ENCODE measurements at places on chromosomes 11 and 22. TPM values are rescaled to one million over a fixed set of nuclear protein-coding genes. Genes with fewer than 3 reads are reported as not detected.

DNA sequence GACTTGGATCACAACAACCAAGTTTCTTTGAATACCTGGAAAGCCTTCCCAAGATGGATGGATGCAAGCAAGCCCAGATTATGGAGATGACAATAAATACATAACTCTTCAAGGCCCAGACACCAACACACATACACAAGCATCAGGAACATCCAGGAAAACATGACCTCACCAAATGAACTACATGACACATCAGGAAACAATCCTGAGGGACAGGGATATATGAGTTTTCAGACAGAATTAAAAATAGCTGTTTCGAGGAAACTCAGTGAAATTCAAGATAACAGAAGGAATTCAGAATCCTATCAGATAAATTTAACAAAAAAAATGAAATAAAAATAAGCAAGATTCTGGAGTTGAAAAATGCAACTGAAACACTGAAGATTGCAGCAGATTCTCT lies 659.4 kb downstream of the METTL15 start:
- DNase-seq: no peak

DNA sequence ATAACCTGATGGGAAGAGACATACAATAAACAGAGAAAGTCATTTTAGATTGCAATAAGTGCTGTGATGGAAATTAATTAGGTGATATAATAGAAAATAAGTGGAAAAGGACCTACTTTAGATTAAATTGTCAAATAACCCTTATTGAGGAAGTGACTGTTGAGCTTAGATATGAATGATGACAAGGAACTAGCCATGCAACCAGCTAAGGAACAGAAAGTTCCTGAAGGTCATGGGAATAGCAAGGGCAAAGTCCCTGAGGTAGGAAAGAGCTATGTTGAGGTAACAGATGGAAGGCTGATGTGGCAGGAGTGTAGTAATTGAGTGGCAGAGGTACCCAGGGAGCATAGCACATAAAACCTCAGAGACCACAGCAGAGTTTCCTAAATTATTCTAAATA lies 135.2 kb downstream of the WNT11 start:
- DNase-seq: no peak

DNA sequence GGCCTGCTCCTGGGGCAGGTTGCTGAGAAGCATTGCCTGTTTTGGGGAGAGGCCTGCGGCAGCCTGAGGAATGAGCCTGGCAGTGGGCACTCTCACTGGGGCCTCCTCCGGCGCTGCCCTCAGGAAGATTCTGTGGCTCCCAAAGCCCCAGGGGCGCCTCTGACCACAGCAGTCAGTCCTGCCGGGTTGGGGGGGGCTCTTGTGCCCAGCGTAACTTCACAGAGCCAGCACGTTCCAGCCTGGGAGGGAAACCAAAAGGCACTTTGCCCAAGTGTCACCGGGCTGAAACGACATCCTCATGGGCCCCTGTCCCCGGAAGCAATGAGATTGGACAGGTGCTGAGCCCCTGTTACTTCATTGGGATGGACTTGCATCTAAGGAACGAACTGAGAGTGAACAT lies 4.3 kb upstream of the LRP5 start:
- no peak for DNase-seq

- DNase-seq: no peak
Observed at GRCh38 chr11:116649268-116649667, 123.5 kb downstream of the BUD13 start.

- DNase-seq: no peak
Observed at GRCh38 chr11:35084817-35085440, 54.0 kb upstream of the CD44 start.

DNA sequence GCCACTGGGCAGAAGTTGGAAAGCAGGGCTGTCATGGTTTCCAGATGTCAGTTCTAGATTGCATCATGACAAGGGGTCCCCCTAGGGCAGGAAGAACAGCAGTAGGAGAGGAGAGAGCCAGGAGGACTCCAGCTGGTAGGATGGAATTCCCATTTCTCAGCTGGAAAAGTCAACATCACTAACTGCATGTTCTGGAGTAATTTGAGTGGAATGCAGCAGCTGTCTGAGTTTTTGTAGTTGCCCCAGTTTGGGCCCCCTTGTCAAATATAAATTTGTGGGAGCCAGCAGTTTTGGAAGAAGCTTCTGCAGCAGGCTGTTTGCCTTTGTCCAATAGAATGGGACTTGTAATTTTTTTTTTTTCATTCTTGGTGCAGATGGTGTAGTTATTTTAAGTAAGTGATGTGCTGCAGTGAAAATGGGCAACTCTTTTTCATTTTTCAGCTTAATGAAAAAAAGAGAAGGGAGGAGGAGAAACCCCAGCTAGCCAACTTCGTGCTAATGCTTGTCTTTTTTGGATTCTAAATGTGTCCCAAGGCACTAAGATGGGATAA lies 86.9 kb downstream of the LDLRAD3 start:
- no peak for DNase-seq

DNA sequence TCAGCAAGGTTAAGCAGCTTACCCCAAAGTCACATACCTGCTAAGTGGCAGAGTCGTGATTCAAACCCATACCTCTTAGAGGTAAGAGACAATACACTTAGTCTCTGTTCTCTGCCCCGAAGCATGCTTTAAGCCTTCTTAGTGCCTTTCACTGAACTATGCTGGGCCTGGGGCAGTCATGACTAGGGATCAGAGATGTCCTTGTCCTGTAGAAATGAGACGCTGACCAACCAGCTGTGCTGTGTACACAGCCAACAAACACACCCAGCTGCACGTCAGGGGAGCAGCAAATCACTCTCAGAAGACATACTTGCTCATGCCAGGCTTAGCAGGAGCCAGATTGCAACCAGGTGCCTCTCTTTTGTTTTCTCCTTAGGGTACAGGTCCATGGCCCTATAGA lies 255.7 kb downstream of the BUD13 start:
- DNase-seq: no peak

- peak; percentile 90 for DNase-seq
Observed at GRCh38 chr11:68354148-68354872, 41.9 kb downstream of the LRP5 start.

DNA sequence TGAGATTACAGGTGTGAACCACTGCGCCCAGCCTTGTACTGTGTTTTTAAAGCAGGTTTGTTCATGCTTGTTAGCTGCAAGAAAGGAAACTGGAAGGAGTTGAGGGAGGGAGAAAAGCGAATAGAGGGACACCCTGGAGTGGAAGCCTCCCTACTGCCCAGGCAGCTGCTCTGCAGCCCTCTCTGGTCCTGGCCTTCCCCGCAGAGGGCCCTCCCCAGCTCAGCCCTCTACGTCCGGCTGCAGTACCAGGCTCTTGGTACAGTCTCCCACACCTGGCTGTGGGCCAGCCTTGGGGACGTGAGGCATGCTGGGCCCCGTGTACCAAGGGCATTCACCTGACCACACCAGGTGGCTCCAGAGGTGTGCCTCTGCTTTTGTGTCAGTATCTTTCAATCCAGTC lies 70.8 kb downstream of the MED15 start:
- DNase-seq: no peak

- DNase-seq: no peak
Observed at GRCh38 chr11:87849216-87849615, 326.0 kb downstream of the RAB38 start.

TPBGL gene
- not detected for total RNA-seq

FIBIN gene
- total RNA-seq: 3.4 TPM

GGTLC3 gene
- not detected for total RNA-seq

TEAD1 gene
- total RNA-seq: 107 TPM

MYBPC3 gene
- total RNA-seq: not detected

KCNK7 gene
- 0.24 TPM for total RNA-seq

ADAMTS8 gene
- 0.17 TPM for total RNA-seq
